ENCODE measurements at places on chromosomes 1 and 21. TPM values are rescaled to one million over a fixed set of nuclear protein-coding genes. Genes with fewer than 3 reads are reported as not detected.

GSTM1 gene
- total RNA-seq = not detected

OLIG2 gene
- 21.4 TPM for total RNA-seq

ACBD6 gene
- total RNA-seq = 52.9 TPM

ITGB2 gene
- 0.91 TPM for total RNA-seq

PLA2G2C gene
- total RNA-seq = not detected

TTC22 gene
- not detected for total RNA-seq

OR2L13 gene
- not detected for total RNA-seq

RPE65 gene
- total RNA-seq = not detected

FLG2 gene
- total RNA-seq = not detected

EFNA1 gene
- total RNA-seq = 1.7 TPM

CSF3R gene
- total RNA-seq = not detected

MIXL1 gene
- 0.54 TPM for total RNA-seq

CCDC30 gene
- total RNA-seq = 3.0 TPM

C1orf105 gene
- not detected for total RNA-seq

RXFP4 gene
- not detected for total RNA-seq

ETS2 gene
- 16.2 TPM for total RNA-seq

ACTA1 gene
- 1.9 TPM for total RNA-seq

AGBL4 gene
- total RNA-seq = 3.5 TPM

RIMS3 gene
- 126 TPM for total RNA-seq

CTSK gene
- total RNA-seq = 8.8 TPM

TRIM58 gene
- 5.2 TPM for total RNA-seq

ARHGAP29 gene
- total RNA-seq = 1.1 TPM

OPRD1 gene
- 1.2 TPM for total RNA-seq

DNAJC6 gene
- total RNA-seq = 54.6 TPM

DIO1 gene
- total RNA-seq = not detected

CRYBG2 gene
- total RNA-seq = 2.2 TPM

FABP3 gene
- total RNA-seq = 148 TPM

PPIE gene
- total RNA-seq = 28.8 TPM

PBX1 gene
- 98.7 TPM for total RNA-seq

SAMD11 gene
- 46.2 TPM for total RNA-seq

ADGRB2 gene
- 15.8 TPM for total RNA-seq

ALDH4A1 gene
- total RNA-seq = 28.9 TPM

CCDC185 gene
- not detected for total RNA-seq

AKNAD1 gene
- total RNA-seq = not detected

FMO5 gene
- total RNA-seq = 0.25 TPM

NCF2 gene
- not detected for total RNA-seq

UMODL1 gene
- not detected for total RNA-seq

HENMT1 gene
- 15.9 TPM for total RNA-seq

SNX7 gene
- total RNA-seq = 20.3 TPM

ASH1L gene
- 43.0 TPM for total RNA-seq

FCRL5 gene
- not detected for total RNA-seq

TSSK3 gene
- total RNA-seq = 1.6 TPM

GPR61 gene
- total RNA-seq = 0.76 TPM

ILDR2 gene
- total RNA-seq = 0.56 TPM

ANGPTL1 gene
- total RNA-seq = not detected

XKR8 gene
- 14.2 TPM for total RNA-seq

AKR7A3 gene
- 1.9 TPM for total RNA-seq

GABPA gene
- 16.2 TPM for total RNA-seq

TPTE gene
- total RNA-seq = not detected
